Endothelial cell of umbilical vein (primary cell): ENCODE measurements at places on chromosomes 12 and 14. TPM values are rescaled to one million over a fixed set of nuclear protein-coding genes. Genes with fewer than 3 reads are reported as not detected.

ACTR10 gene
- 67.3 and 71.4 TPM in 2 replicates for total RNA-seq

STON2 gene
- total RNA-seq = not detected in 2 replicates

CLEC9A gene
- not detected in 2 replicates for total RNA-seq

TCL1A gene
- total RNA-seq = not detected in 2 replicates

PLEK2 gene
- total RNA-seq = 3.8 and 4.7 TPM in 2 replicates

SLCO1A2 gene
- not detected in 2 replicates for total RNA-seq

FAM186B gene
- 0.21 and 0.33 TPM in 2 replicates for total RNA-seq

WSB2 gene
- total RNA-seq = 73.6 and 85.3 TPM in 2 replicates

TAS2R42 gene
- total RNA-seq = not detected in 2 replicates

OAS2 gene
- total RNA-seq = 2.4 and 3.1 TPM in 2 replicates

IFNG-AS1 gene
- total RNA-seq = not detected in 2 replicates

CMKLR1 gene
- not detected in 2 replicates for total RNA-seq

CLEC12A gene
- total RNA-seq = not detected in 2 replicates

SLC6A13 gene
- total RNA-seq = not detected in 2 replicates

ATN1 gene
- total RNA-seq = 117 and 122 TPM in 2 replicates

GPD1 gene
- 0.48 TPM in 1 of 2 replicates, not detected in the other for total RNA-seq

CLEC7A gene
- not detected in 2 replicates for total RNA-seq

METTL3 gene
- total RNA-seq = 63.1 and 65.0 TPM in 2 replicates

ASCL4 gene
- total RNA-seq = not detected in 2 replicates

EML5 gene
- 0.09 TPM in 1 of 2 replicates, not detected in the other for total RNA-seq

RAD9B gene
- 0.15 TPM in 1 of 2 replicates, not detected in the other for total RNA-seq

TSHR gene
- total RNA-seq = not detected in 2 replicates

GNS gene
- total RNA-seq = 129 and 142 TPM in 2 replicates

PPFIA2 gene
- total RNA-seq = not detected in 2 replicates

TAS2R30 gene
- 3.7 and 5.2 TPM in 2 replicates for total RNA-seq

GPR162 gene
- 8.1 and 13.7 TPM in 2 replicates for total RNA-seq

FAM181A gene
- total RNA-seq = not detected in 2 replicates

DIO2 gene
- 0.75 TPM in 1 of 2 replicates, not detected in the other for total RNA-seq

BEST3 gene
- 0.14 and 0.18 TPM in 2 replicates for total RNA-seq

PRPF40B gene
- total RNA-seq = 9.5 and 9.9 TPM in 2 replicates

ANKRD33 gene
- 0.95 and 1.2 TPM in 2 replicates for total RNA-seq

TMEM229B gene
- 0.28 TPM in 1 of 2 replicates, not detected in the other for total RNA-seq

RND1 gene
- 4.0 and 4.4 TPM in 2 replicates for total RNA-seq

LRFN5 gene
- not detected in 2 replicates for total RNA-seq

ENDOU gene
- total RNA-seq = not detected in 2 replicates

IQSEC3 gene
- total RNA-seq = not detected in 2 replicates
